Activated gamma-delta T cell treated with anti-CD3 and anti-CD28 coated beads, Interleukin-2, amount 50 U/mL, for 16 hours (primary cell): ENCODE measurements at places on chromosomes 2 and 18.

- no peak for DNase-seq
Observed at GRCh38 chr2:223744580-223744979, 92.8 kb downstream of the AP1S3 start.

- DNase-seq, result no peak
Observed at GRCh38 chr2:158325031-158325781, 131.3 kb downstream of the CCDC148 start.

GRCh38 chr2:201362396-201362795, 5.3 kb upstream of the FLACC1 start:
- no peak for DNase-seq

- DNase-seq, result no peak
Observed at GRCh38 chr18:47969816-47970215, 39.4 kb upstream of the SMAD2 start.

DNA sequence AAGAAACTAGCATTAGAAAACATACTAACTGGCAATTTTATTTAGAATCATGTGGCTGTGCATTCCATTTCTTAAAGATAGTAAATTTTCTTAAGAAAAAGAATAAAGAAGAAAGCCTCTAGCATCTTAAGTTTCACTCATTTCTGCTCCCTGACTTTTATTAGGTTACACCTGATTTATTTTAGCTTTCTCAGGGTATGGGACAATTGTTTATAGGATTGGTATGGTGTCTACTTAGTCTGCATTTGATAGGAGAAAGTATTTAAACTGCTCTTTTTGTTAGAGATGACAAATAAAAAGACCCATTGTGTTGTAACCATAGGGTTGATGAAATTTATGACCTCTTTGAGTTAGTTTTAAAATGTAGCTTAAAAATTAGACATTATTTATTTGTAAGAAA, 115.2 kb downstream of the PTPRM start:
- no peak for DNase-seq

GRCh38 chr18:1018181-1018681, 113.6 kb downstream of the ADCYAP1 start:
- DNase-seq, result no peak

DNA sequence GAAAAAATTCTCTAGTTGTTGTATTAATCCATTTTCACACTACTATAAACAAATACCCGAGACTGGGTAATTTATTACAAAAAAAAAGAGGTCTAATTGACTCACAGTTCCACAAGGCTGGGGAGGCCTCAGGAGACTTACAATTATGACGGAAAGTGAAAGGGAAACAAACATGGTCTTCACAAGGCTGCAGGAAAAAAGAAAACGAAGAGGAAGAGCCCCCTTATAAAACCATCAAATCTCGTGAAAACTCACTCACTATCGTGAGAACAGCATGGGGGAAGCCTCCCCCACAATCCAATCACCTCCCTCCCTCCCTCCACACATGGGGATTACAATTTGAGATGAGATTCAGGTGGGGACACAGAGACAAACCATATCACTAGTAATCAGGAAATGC, 61.7 kb upstream of the SPTBN1 start:
- DNase-seq, result no peak

DNA sequence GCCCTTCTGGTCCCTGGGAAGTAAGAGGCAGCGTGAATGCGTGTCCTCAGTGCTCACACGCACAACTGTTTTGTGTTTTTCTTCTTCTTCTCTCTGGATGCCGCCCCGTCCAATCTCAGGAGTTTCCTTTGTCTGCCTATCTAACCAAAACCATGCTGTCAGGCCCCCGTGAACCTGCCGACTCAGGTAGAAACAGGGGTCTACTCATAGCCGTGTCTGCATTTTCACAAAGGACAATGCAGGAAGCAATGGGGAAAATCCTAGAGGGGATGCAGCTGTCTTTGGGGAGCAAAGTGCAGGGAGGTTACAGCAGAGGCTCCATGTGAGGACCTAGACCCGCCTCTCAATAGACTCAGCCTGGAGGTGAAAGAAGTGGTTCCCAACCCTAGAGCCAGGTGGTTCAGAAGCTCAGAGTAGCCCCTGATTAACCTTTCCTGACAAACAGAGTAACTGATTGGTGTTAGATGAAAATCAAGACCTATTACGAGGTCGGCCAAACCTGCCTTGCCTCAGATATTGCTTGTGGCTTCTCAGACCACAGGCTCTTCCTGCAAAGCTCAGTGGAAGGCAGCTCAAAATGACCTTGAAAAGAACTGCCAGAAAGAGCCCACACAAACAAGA, 49.3 kb downstream of the CD226 start:
- no peak for DNase-seq

GRCh38 chr2:229884775-229885699, 36.8 kb downstream of the TRIP12 start:
- no peak for DNase-seq

GRCh38 chr2:54720563-54720962, 2.9 kb upstream of the EML6 start:
- no peak for DNase-seq

- no peak for DNase-seq
Observed at GRCh38 chr2:189543367-189543766, 37.2 kb downstream of the SLC40A1 start.

GRCh38 chr18:57819671-57820460, 16.8 kb upstream of the ATP8B1 start:
- no peak for DNase-seq

- no peak for DNase-seq
Observed at GRCh38 chr18:11859903-11860407, 8.7 kb downstream of the CHMP1B start.

GRCh38 chr2:158716921-158717320, 78.2 kb upstream of the DAPL1 start:
- DNase-seq, result no peak
